Activated CD4-positive, alpha-beta T cell treated with anti-CD3 and anti-CD28 coated beads for 36 hours (primary cell): ENCODE measurements at places on chromosomes 2 and 18. TPM values are rescaled to one million over a fixed set of nuclear protein-coding genes. Genes with fewer than 3 reads are reported as not detected.
A peak's percentile ranks its signal among the peaks of the same experiment; 100 is the strongest.

GRCh38 chr2:219071131-219071816, 10.6 kb upstream of the IHH start:
- DNase-seq, result no peak

Gene HRH4
- 0.16 TPM for total RNA-seq

Gene ZNF2
- total RNA-seq, result 5.1 TPM

Gene LONRF2
- total RNA-seq, result 0.02 TPM

GRCh38 chr2:230974096-230974913, 21.6 kb upstream of the SPATA3 start:
- DNase-seq, result peak; percentile 86

DNA sequence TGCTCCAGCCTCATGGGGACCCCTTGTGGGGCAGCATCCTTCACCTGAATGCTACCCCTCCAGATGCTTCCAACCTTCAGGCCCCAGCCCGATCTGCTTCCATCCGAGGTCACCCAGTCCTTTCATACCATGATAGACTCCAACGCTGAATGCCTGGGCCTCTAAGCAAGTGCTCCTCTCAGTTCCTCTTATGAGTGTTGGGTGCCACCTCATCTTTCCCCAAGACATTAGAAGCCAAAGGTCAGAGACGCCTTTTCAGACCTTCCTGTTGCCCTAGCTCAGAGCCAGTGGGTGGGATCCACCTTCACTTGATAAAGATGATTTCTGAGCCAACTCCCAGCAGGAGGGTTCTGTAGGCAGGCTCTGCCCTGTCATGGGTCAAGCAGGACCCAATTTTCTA, 174.5 kb upstream of the MGAT5 start:
- DNase-seq, result no peak

- DNase-seq, result no peak
Measured at GRCh38 chr2:212928681-212929080, 222.7 kb downstream of the IKZF2 start.

GRCh38 chr2:78977661-78978145, 47.8 kb upstream of the REG3G start:
- DNase-seq, result no peak

- DNase-seq, result no peak
Measured at GRCh38 chr2:159982270-159982669, 80.1 kb downstream of the PLA2R1 start.

DNA sequence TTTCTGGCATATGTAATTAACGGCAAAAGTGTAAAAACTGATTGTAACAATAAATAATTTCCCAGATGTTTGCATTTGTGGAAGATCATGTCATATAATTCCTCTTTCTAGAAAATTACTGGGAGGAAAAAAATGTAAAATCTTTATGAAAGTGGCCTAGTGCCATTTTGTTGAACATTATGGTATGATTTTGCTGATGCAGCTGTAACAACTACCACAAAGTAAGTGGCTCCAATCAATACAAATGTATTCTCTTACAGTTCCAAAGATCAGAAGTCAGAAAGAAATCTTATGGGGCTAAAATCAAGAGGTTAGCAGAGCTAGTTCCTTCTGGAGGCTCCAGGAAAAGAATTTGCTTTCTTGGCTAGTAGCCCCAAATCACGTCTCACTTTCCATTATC, 281.4 kb downstream of the CCDC178 start:
- no peak for DNase-seq

Gene SATB2
- 0.21 TPM for total RNA-seq

GRCh38 chr2:209519906-209520305, 96.1 kb downstream of the MAP2 start:
- DNase-seq, result no peak

DNA sequence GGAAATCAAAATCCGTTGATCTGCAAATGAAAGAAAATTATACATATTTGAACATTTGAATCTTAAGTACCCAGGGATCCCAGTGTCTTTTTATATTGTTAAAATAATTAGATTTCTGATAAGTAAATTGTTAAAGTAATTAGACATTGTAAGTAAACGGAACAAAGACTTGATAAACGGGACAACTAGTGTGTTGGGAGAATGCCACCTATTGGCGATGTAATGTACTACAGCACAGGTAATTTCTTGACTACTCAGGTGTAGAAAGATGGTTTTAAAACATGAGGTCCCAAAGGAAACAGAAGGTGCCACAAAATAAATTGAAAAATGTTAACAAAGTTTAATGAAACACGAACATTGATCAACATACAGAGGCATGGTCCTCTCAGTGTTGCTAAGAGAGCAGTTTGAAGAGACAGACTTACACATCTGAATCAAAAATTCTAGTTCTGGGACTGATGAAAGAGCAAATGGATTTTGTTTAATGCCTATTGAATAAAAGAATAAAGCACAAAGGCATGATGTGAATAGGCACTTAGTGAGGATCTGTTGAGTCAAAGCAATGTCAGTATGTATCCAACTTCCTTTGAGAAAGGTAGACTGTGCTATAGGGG, 103.4 kb upstream of the RASGRP3 start:
- peak; percentile 32 for DNase-seq

DNA sequence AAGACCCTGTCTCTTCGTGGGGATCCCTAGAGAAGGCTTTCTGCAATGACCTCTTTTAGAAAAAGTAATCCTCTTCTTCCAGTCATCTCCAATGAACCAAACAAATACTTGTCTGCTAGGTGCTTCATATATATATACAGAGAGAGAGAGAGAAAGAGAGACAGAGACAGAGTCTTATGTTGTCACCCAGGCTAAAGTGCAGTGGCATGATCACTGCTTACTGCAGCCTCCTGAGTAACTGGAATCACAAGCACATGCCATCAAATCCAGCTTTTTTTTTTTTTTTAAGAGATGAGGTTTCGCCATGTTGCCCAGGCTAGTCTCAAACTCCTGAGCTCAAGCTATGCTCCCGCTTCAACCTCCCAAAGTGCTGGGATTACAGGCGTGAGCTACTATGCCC, 18.6 kb upstream of the PKDCC start:
- DNase-seq, result no peak

DNA sequence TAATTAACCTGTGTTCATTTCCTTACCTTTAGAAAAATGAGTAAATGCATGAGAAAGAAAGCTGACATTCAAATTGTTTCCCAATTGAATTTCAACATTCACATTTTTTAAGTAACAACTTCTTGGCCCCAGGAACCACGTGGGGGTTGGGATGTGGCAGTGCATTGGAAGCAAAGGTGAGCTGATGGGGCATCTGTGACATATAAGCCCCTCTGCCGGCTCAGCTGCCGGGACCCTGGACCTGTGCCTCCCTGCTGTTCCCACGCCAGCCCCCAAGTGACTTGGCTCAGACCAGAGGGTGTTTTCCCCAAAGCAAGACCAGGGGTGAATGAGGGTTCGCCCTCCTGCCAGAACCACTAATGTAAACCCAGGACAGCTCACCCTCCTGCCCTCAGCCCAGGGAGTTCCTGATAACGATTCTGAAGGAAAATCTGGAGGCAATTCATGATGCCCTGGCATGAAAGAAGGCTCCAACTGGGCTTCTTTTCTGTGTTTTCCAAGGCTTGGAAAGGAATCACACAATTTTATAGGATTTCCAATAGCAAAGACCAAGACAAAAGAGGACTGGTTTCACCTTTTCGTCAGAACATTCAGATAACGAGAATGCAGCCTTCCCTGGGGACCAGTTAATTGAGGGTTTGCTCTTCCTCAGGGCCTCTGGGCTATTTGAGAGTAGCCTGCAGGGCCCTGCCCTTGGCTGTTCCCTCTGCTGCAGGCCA, 193.2 kb upstream of the TWIST2 start:
- DNase-seq, result no peak

DNA sequence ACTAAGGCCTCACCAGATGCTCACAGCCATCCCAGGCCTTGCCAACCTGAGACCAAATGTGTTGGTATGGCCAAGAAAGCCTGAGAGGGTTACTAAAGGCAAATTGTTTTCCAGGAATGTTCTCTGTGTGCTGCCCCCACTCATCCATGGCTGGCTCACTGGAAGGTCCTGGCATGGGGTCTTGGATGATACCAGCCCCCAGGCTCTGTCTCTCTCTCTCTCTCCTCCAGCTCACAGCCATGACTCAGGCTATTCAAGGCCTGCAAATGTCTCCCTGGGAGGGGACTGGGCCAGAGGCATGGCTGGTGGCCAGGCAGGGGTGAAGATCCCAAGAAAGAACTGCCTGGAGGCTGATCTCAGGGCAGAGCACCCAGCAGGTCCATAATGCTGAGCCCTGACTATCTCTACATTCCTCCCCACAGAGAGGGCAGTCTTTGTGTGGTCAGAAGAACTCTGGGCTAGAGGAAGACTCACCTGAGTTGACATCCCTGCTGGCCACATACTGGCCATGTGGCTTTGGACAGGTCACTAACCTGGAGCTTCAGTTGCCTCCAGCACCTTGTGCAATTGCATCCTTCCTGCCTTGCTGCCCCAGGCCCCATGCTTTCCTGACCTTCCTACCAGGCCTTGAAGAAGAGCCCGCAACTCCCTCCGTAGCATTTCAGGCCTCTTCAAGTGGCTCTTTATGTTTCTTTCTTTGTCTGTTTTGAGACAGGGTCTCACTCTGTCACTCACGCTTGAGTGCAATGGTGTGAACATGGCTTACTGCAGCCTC, 150.4 kb downstream of the ZFP36L2 start:
- no peak for DNase-seq

DNA sequence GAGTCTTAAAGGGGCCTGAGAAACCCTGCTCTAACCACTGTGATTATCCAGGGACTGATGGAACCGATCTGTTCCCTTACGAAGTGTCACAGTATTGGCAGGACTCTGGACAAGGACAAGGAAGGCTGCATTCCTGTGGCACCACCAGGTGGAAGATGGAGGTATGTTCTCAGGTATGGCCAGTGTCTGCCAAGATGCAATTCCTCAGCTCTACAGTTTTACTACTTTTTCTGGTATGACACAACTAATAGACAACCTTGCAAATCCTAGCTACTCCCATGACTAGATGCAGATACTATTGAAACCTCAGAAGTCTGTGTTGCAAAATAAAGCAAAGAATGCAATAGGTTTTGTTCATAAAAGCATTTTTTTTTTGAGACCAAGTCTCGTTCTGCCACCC, 14.6 kb downstream of the RAB31 start:
- DNase-seq, result peak; percentile 36

- DNase-seq, result no peak
Measured at GRCh38 chr2:65388051-65388531, 44.3 kb downstream of the SPRED2 start.

- no peak for DNase-seq
Measured at GRCh38 chr2:67079729-67080128, 317.4 kb upstream of the ETAA1 start.

DNA sequence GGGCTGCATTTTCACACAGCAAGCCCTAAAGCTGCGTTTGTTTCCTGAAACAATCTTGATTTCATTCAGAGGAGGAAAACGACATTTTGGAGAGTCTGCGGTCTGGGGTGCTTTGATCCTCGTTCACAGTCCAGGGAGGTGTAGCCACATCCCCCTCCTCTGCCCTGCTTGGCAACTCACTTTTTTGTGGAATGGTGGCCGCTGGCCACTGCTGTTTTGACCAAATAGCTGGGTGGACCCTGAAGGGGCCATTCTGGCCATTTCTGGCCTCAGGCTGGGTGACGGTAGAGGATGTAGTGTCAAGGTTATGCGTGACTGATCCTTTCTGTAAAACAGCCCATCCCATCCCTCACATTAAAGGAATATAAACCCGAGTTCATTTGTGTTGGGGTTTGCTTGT, 62.2 kb downstream of the INPP4A start:
- DNase-seq, result no peak

DNA sequence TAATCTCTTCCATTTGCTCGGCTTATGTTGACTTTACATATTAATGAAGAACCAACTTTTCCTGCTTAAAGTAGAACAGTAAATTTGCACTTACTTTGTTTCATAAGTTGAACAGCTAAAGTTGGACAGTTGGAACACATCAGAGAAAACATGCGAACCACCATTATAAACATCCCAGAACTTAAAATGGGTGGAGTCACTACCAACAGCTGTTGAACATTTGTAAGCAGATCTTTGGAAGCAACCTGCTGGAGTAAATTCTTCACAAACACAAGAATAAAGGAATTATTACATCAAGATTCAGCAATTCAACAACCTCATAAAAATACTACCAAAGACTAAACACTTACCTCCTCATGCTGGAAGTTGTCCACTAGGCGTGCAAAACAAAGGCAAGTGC, 96.4 kb upstream of the DNER start:
- DNase-seq, result no peak

Gene KLHL30
- total RNA-seq, result not detected

DNA sequence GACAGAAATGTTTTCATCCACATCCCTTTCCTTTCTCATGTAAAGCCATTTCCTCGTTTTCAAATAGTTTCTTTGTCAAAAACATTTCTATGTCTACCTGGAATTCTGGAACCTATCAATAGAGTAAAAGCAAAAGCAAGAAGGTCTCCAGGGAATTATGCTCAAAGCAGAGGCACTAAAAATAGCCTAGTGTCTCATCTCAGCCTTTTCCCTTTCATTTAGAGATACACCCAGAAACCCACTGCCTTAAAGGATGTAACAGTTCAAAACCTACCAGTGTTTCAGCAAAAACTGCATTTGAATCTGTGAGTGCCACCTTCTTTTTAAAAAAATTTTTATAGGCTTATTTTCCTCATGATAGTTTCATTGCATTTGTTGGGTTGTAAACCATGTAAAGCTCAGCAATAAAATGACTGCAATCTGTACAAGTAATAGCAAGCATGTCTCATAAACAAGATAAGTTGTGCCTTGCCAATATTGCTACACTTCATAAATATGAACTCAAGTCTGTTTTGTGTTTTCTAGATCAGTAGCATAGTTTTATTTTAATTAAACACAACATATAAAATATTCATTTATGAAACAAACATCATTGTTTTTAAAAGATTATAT, 927.3 kb upstream of the ACVR2A start:
- DNase-seq, result no peak

GRCh38 chr2:12501469-12502158, 215.1 kb upstream of the TRIB2 start:
- DNase-seq, result peak; percentile 87

Gene NFATC1
- total RNA-seq, result 104 TPM

DNA sequence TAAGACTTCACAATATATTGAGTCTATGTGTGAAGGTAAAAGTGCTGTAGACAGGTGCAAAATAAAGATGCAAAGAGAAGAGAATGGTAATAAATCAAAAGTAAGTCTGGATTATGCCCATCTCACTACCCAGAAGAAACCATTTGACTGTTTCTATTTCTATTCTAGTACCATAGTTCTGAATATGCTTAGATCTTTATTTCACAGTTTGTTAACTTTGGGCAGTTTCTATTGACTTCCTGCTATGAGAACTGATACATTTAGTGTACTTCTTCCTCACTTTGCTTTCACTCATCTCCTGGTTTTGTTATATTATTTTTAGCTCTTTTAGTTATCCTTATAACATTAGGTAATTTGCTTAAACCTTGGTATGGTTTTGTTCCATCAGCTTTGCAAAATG, 94.9 kb downstream of the HS1BP3 start:
- DNase-seq, result no peak

DNA sequence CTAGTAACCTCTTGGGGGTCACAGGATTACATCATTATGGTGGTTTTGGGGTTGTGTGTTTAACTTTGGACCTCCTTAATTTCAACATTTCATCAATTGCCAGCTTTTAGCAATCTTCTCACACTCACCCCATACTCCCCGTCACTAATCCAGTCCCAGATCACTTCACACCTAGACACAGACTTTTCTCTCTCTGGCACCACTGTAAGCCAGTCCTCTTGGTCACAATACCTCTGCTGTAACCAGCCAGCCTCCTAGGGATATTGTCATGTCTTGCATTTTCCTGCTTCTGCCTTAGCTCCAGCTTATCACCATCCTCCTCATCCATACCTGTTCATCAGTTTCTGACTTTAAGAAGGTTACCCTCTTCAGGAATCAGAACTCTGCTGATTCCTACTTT, 1.6 kb upstream of the STK17B start:
- DNase-seq, result no peak

Gene TBR1
- 0.04 TPM for total RNA-seq
